Muscle of back (tissue), 13 donors: ENCODE measurements at places on chromosomes 2 and 18.

DNA sequence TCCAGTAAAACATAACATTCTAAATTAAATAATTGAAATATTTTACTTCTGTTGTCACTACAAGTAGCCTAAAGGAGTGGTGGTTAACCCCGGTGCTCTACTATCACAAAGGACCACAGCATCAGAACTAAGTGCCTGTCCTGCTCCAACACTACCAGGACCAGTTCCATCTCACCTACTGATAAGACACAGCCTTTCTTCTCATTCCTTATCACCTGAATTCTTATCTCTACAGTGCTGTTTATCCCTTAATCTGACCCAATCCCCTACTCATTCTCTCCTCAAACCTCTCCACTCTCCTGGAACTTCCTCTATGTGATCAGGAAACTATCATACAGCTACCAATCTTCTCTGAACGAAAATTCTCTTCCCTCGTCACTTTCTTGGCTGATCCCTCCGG is 80.2 kb downstream of the ITSN2 start:
- no peak for DNase-seq

- DNase-seq: no peak
Observed at GRCh38 chr2:111657351-111657975, 226.5 kb downstream of the ANAPC1 start.

DNA sequence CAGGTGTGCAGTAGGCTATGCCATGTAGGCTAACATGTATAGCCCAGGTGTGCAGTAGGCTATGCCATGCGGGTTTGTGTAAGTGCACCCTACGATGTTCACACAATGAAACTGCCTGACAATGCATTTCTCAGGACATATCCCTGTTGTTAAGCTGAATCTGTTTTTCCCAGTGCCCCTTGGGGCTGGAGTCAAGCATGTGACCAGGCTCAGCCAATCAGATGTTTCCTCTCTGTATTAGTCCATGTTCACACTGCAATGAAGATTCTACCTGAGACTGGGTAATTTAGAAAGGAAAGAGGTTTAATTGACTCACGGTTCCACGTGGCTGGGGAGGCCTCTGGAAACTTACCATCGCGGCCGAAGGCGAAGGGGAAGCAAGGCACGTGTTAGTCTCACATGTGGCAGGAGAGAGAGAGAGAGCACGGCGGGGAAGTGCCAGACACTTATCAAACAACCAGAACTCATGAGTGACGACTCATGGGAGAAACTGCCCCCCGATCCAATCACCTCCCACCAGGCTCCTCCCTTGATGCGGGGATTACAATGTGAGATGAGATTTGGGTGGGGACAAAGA is 24.2 kb downstream of the ITM2C start:
- no peak for DNase-seq

DNA sequence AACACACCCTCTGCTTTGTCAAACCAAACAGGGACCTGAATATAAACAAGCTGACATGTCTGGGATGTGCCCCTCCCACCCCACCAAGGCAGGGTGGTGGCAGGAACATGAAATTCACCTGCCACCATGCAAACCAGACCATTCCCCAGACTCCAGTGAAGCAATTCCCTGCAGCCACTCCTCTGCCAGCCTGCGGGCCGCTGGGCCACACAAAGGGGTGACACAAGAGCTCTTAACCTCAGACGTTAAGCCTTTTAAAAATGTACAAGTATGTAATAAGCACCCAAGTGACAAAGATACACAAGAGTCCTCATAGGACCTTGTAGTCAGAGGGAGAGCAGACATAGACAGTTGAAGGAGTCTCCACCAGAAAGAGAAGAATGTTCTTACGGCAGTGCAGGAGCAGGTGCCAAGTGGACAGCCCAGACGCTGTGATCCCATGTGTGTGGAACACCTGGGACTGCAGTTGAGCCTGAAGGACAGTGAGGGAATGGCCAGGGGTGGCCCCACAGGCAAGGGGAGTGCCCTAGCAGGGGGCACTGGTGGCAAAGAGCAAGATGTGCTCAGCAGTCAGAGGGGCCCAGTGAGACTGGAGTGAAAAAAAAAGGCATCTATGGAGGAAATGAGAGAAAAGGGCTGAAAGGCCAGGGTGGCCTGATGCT is 36.9 kb downstream of the CRACDL start:
- DNase-seq: no peak

DNA sequence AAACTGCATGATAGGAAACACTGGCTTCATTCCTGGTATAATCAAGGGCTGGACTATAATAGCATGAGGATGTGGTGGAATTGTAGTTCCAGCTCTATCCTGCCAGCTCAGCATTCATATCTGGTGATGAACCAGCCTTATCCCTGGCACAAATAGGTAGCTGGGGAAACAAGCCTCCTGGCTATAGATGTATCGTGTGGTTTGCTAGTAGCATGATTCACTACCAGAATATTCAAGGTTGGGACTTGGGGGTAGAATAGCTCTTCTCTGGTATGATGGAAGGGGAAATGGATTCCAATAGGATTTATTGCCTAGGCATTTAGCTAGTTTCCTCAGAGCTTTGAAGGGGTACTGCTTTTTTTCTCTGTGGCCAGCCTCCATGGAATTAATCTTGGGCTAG is 532.8 kb downstream of the FBXO15 start:
- DNase-seq: no peak

DNA sequence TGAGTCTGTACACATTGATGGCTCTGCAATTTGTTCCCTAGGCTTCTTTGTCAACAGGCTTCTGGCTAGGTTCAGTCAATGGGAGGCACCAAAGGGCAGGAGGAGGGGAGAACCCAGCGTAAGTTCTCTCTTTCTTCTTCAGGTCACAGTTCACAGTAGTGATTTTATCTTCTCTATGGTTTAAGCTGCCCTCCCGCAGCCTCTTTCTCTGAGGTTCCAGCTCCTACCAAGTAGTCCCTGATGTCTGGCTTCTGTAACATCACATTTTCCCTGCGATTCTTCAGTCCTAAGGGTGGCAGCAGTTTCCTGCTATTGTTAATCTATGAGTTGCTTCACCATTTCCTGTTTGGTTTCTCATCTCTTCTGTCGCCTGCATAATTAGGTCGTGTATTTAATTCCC is 107.4 kb downstream of the CPO start:
- no peak for DNase-seq

- no peak for DNase-seq
Observed at GRCh38 chr2:158912112-158912511, 56.3 kb upstream of the TANC1 start.

GRCh38 chr2:237527233-237527632 is 39.1 kb upstream of the PRLH start:
- DNase-seq: no peak

- DNase-seq: no peak
Observed at GRCh38 chr2:120823551-120823950, 87.9 kb downstream of the GLI2 start.

GRCh38 chr18:50947899-50948298 is 19.9 kb upstream of the ELAC1 start:
- no peak for DNase-seq

DNA sequence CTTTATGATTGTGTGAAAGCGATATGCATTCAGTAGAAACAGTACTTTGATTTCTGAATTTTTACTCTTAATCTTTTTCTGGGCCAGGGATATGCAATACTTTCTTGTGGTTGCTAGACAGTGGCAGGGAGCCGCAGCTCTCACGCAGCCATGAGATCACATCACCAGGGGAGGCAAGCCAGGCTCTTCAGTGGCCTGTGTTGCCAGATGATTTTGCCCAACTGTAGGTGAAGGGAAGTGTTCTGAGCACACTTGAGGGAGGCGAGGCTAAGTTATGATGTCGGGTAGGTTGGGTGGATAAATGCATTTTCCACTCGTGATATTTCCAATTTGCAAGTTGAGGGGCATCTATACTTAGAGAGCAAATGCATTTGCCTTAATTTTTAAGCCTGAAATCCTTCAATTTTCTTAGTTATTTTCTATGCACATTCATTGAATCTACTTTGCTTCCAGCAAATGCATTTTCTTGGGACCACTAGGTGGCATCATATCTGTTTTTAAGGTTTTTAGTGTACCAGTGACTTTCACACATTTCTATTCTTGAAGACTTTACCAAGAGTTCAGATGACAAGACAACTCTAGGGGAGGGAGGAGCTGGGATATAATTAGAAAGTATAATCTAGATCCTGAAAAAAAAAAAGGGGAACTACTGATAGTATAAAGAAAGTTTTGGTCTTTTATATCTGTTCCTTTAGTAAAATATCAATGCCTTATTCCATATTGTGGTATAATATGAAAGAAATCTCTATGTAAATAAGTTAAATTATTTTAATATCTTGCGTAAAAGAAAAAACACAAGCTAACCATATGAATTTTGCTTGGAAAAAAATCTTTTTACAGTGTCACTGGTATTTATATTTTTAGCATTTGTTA is 643.3 kb downstream of the SOCS6 start:
- DNase-seq: peak; percentile 2

GRCh38 chr2:20381457-20381856 is 30.8 kb upstream of the PUM2 start:
- peak; percentile 85 for DNase-seq

- no peak for DNase-seq
Observed at GRCh38 chr2:202758128-202758527, 113.4 kb downstream of the ICA1L start.

- DNase-seq: no peak
Observed at GRCh38 chr2:112152476-112153178, 14.4 kb downstream of the FBLN7 start.

- DNase-seq: no peak
Observed at GRCh38 chr2:109511168-109511567, 102.6 kb downstream of the SEPTIN10 start.

DNA sequence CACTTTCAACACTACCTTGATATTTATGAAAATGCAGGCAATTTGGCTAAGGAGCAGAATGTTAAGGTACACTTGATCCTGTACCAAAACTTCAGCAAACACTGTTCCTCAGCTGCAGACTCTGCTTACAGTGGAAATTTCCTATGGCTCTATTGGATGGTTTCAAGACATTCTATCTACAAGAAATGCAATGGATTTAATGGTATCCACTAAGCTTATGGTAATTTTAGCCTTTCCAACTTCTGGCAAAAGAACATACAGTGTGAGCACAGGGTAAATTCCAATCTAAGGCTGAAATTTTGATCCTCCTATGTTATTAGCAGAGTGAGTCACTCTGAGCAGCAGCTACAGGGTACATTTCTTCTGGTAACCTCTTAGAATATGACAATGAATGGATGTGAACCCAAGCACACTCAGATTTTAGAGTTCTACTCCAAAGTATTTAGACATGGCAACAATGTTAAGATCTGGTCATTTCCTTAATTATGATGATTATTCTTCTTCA is 361.8 kb upstream of the PIK3C3 start:
- DNase-seq: no peak

DNA sequence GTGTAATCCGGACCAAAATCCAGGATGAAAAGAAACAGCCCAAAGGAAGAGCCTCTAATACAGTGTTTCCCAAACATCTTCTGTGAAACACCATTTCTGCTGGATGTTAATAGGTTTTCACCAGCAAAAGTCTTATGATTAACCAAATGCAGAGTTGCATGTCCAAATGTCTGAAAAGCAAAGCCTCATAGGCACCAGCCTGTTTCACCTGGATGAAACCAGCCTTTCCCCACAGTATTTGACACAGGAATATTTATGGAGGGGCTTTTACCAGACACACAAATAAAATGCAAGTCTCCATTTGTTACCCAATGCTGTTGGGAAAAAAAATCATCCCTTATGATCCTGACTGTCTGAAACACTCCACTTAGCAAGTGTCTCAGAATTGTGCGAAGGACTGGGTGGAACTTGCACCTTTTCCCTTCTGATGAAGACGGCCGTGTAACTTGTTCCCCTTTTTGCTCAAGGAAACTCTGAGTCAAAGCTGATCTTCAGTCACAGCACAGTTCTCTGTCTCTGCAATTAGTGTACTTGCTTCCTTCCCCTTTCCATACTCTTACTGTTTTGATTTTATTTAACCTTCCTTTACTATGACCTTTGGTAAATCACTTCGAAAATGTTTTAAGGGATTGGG is 70.3 kb upstream of the IL1R2 start:
- no peak for DNase-seq

DNA sequence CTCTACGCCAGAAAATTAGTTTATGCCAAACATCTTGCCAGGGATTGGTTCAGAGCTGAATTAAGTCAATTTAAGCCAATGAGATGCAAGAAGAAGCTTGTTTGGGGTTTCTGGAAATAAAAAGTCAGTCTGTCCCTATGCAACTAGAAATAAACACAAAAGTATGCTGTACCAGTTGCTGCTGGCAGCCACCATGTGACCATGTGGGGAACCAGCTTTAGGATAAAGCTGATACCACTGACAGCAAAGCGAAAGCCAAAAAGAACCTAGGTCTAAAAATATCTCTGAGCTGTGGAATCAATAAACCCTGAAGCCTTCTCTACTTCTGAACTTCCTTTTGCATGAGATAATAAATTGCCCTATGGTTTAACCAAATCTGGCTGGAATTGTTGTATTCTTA is 181.8 kb upstream of the PARD3B start:
- DNase-seq: no peak

- peak; percentile 46 for DNase-seq
Observed at GRCh38 chr2:170509452-170510193, 205.5 kb upstream of the SP5 start.

GRCh38 chr2:74739733-74740241 is 85.7 kb downstream of the SEMA4F start:
- no peak for DNase-seq

- DNase-seq: peak; percentile 65
Observed at GRCh38 chr2:128305555-128306080, 13.1 kb downstream of the HS6ST1 start.

DNA sequence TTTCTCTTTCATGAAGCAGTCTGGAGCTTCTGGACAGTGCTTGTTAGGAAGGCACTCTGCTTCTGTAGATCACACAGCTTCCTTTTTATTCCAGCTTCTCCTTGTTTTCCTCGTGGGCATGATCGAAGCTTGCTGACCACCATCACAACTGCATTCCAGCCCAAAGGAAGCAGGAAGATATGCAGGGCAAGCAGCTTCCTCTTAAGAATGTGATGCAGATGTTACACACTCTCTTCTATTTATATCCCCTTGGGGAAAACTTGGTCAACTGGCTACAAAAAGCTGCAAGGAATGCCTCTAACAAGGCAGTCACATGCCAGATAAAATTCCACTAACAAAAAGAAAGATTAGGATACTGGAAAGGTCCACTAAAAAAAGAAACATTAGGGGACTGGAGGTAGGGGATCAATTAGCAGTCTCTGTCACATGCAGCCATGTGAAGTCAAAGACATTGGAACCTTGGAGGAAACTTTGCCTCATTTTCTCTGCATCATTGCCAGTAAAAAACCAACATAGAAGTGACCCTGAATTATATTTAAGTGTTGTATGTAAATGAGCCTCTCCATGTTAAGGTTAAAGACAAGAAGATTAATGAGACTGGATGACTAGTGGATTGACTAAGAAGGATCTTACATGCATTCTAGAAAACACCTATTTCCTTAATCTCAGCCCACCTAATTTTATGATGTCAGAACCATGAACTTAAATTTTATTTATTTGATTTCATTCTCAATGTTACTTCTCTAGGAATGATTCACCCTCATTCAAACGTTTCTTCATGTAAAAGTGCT is 98.3 kb downstream of the NAB1 start:
- peak; percentile 19 for DNase-seq
